Mesothelial cell of epicardium (in vitro differentiated cells): ENCODE measurements at places on chromosomes 3 and 15.

GRCh38 chr3:13023971-13024764, 49.1 kb downstream of the IQSEC1 start:
- DNase-seq, result no peak
- H3K4me3 ChIP-seq, result no peak overlapping the region
- no peak overlapping the region for H3K27ac ChIP-seq
- no peaks in the 10 kb centered on the region for H3K27me3 ChIP-seq

- H3K36me3 ChIP-seq, result no peaks in the 10 kb centered on the region
- peaks cover 73% of the 10 kb centered on the region for H3K27me3 ChIP-seq
- no peak overlapping the region for H3K4me3 ChIP-seq
- no peak for DNase-seq
These were observed 2.9 kb upstream of the CFAP92 start for GRCh38 chr3:128996726-128997125.

GRCh38 chr3:151901644-151902285, 28.3 kb downstream of the SUCNR1 start:
- no peak for DNase-seq
- H3K4me1 ChIP-seq, result peaks cover 41% of the 10 kb centered on the region
- H3K36me3 ChIP-seq, result no peaks in the 10 kb centered on the region
- peaks cover 19% of the 10 kb centered on the region for H3K27me3 ChIP-seq
- no peak overlapping the region for H3K27ac ChIP-seq

DNA sequence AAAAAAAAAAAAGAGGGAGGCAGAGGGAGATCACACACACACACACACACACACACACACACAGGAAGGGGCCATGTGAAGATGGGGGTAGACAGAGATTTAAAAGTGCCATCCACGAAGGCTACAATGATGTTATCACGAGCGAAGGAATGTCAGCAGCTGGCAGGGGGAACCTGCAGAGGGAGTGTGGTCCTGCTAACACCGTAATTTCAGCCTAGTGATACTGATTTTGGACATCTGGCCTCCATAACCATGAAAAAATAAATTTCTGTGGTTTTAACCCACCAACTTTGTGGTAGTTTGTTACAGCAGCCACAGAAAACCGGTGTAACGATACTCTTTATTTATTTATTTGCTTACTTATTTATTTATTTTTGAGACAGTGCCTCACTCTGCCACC, 76.0 kb downstream of the TMCO5A start:
- H3K4me1 ChIP-seq, result peaks cover 11% of the 10 kb centered on the region
- H3K36me3 ChIP-seq, result no peaks in the 10 kb centered on the region
- H3K27ac ChIP-seq, result no peak overlapping the region
- DNase-seq, result no peak
- no peaks in the 10 kb centered on the region for H3K27me3 ChIP-seq
- no peak overlapping the region for H3K4me3 ChIP-seq

DNA sequence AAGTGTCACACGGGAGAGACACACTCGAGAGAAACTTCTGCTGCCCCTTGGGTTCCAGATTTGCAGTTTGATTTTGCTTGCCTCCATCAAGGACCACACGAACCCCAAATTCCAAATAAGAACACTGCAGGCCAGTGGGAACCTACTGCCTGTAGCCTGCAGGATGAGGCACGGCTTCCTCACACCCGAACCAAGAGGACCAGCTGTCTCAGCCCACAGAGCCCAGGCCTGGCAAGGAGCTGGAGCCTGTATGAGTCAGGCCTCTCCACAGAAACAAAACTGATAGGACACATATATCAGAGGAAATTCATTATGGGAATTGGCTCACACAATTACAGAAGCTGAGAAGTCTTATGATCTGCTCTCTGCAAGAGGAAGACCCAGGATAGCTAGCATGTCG, 188.1 kb upstream of the NSMCE3 start:
- peaks cover 6% of the 10 kb centered on the region for H3K4me1 ChIP-seq
- H3K36me3 ChIP-seq, result no peaks in the 10 kb centered on the region
- no peaks in the 10 kb centered on the region for H3K27me3 ChIP-seq
- H3K4me3 ChIP-seq, result no peak overlapping the region
- DNase-seq, result no peak
- no peak overlapping the region for H3K27ac ChIP-seq

DNA sequence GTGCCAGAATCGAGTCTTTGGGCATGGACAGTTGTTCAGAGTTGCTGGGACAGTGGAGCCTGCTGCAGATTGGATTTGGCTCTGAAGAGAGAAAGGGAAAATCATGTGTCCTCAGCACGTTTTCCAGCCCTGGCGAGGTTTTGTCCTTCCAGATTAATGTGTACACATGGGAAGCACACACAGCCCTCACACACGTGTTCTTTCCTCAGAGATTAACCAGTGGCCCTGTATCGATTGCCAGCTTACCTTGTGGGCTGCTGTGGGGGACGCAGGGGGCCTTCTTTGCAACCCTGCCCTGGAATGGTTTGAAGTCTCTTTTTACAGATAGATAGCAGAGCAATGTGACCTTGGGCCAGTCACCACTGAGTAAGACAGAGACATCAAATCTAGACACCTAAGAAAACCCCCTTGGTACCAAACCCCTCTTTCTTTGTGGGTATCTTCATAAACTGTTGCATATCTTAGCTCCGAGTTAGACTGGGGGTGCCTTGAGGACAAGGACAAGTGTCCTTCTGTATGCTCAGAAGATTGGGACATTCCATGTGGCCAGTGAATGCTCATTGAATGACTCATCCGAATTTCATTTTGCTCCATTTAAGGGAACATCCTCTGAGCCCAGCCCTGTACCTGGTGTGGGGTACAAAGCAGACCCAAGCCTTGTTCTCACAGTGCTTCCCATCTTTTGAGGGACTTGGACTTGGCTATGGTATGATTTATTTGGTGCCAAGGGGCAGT, 48.0 kb downstream of the SMAD6 start:
- no peak for DNase-seq
- H3K4me1 ChIP-seq, result peaks cover 73% of the 10 kb centered on the region
- H3K36me3 ChIP-seq, result peaks cover 25% of the 10 kb centered on the region
- no peaks in the 10 kb centered on the region for H3K27me3 ChIP-seq
- H3K27ac ChIP-seq, result peak overlapping the region; percentile 97
- no peak overlapping the region for H3K4me3 ChIP-seq

DNA sequence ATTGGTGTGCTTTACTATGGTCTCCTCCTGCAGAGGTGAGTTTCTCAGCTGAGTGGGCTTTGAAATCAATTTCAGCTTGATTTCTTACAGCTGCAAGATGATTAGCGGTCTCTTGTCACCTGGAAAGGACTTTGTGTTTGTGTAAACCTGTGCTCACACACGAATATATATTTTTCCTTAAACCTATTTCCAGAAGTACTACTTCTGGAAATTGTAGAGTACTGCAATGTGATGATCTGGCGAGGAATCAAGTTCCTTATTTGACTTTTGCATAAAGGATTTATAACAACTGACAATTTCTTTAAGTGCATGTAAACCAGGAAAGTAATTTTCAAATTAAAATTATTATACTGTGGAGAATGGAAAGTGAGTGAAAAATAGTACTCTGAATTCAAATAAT, 2.1 kb downstream of the MCTP2 start:
- H3K4me1 ChIP-seq, result peaks cover 26% of the 10 kb centered on the region
- H3K36me3 ChIP-seq, result no peaks in the 10 kb centered on the region
- H3K27me3 ChIP-seq, result peaks cover 43% of the 10 kb centered on the region
- no peak for DNase-seq
- H3K4me3 ChIP-seq, result no peak overlapping the region

DNA sequence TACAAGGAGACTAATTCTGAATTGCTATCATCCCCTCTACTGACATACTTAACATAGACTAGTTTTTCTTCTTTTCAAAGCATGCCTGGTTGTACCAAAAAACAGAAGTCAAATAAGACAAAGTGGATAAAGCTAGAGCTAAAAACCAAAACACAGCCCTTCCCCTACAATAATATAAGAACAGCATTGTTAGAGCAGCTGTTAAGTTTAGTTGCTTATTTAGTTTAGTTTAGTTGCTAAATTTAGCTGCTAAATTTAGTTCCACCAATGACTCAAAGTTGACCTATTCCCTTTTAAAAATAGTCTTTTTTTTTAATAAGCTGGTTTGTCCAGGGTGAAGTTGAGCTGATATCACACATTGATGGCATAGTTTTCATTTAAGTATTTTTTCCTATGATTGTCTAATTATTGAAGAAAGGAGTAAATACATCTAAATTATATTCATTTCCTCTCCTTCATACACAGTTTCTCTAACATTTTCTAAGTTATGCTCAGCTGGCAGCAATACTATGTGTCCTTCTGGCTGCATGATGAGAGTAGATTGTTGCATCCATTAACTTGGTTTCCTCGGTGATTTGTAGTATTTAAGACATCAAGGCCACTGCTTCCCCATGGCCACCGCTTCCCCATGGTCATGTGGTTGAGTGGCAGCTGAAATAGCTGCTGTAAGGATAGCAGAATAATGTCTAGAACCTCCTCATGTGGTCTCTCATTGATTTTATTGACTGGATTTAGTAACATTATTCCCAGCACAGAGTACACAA, 718.6 kb upstream of the NECTIN3 start:
- no peaks in the 10 kb centered on the region for H3K36me3 ChIP-seq
- H3K4me1 ChIP-seq, result no peaks in the 10 kb centered on the region
- no peaks in the 10 kb centered on the region for H3K27me3 ChIP-seq
- no peak overlapping the region for H3K27ac ChIP-seq
- no peak for DNase-seq

DNA sequence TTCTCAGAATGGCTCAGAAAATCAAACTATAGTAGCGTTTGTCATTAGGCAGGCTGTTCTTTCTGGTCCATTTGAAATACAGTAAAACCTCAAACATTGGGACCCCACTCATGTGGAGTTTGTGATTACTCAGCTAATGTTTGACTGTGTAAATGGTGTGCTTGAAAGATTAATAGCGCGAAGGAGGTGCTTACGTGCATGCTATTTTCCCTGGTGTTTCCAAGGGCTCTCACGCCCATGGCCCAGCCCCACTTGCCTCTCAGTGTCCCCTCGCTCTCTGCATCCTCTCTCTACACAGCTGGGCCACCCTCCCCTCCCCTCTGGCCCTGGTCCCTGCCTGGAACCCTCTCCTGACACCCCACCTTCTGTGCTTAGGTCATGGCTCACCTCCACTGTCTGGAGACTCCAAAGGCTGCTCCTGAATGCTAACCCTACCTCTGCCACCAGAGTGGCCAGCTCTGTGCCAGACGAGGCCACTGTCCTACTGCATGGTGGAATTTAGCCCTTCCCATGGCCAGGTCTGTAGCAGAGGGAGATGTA, 194.2 kb downstream of the PLCL2 start:
- no peak for DNase-seq
- H3K27me3 ChIP-seq, result no peaks in the 10 kb centered on the region
- H3K36me3 ChIP-seq, result peaks cover 2% of the 10 kb centered on the region
- no peak overlapping the region for H3K27ac ChIP-seq

DNA sequence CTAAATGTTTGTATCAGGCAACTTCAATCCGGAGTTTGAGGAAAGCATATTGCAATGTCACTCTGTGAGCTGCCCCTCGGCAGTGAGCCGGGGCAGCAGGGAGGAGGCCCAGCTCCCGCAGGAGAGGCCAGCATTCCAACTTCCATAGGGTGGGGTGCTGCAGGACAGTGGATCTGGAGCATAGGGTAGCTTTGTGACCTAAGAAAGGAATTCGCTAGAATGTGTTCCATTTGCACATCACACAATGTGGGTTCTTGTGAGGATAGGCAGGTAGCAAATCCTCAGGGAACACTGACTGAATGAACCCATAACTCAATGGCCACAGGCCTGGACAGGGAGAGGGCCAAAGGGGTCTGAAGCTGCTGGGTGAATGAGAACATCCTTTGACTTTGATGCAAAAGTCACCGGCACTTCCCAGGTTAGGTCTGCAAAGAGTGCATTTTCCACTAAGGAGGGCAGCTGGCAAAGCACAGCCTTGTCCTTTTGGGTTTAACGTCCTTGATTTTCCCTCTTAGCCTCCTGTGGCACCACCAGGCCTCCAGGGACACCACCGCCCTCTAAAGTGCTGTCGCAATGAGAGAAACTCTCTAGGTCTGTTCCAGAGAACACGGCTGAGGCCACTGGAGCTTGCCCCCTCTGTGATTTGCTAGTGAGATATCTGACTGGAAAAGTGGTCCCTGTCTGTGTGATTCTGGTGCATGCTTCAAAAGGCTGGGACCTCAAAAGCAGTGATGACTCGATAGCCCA, 36.2 kb downstream of the GABRB3 start:
- no peak for DNase-seq
- no peaks in the 10 kb centered on the region for H3K27me3 ChIP-seq
- no peaks in the 10 kb centered on the region for H3K4me1 ChIP-seq

- DNase-seq, result peak; percentile 68
- peak within 1 kb of the TSS; percentile 98 for H3K27ac ChIP-seq
These were observed at the start of gene MYEF2 for GRCh38 chr15:48177766-48178647. Gene MYEF2, minus strand, starts transcription at chr15:48178295. Its CDS starts 58 bp downstream, at chr15:48178237.

GRCh38 chr3:76631251-76631650, 408.6 kb upstream of the ROBO2 start:
- no peaks in the 10 kb centered on the region for H3K36me3 ChIP-seq
- no peak for DNase-seq

DNA sequence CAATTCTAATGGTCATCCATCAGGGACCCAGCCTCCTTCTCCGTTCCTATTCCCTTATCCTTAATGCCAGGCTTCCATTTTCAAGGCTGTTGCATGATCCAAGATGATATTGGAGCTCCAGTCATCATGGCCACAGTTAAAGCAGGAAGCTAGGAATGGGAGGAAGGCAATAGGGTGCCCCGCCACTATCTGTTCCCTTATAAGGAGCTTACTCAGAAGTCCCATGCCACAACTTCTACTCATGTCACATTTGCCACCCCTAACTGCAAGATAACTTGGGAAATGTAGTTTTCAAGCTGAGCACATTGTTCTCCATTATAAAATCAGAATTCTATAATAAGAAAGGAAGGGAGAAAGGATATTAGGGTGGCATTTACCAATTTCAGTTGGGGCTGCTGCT, 38.6 kb upstream of the SPSB4 start:
- DNase-seq, result no peak
- H3K36me3 ChIP-seq, result no peaks in the 10 kb centered on the region
- no peak overlapping the region for H3K4me3 ChIP-seq
- H3K4me1 ChIP-seq, result peaks cover 2% of the 10 kb centered on the region
- peaks cover 3% of the 10 kb centered on the region for H3K27me3 ChIP-seq

DNA sequence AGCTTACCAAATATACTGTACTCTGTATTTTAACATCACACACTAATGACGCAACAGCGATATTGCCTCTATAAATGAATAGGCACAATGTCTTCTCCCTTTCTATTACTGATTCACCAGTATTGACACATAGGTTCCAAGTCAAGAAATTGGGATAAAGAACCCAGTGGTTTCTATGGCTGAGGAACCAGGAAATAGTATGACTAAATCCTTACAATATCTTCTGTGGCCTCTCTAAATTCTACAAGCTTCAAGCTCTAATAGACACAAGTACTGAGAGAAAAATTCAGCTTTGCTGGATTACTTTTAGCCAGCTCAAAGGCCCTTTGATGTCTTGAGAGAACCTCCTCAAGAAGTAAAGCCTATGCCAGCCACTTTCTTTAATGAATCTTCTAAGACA, 162.5 kb downstream of the DPH6 start:
- H3K27me3 ChIP-seq, result no peaks in the 10 kb centered on the region
- no peak overlapping the region for H3K4me3 ChIP-seq
- H3K36me3 ChIP-seq, result peaks cover 4% of the 10 kb centered on the region
- H3K4me1 ChIP-seq, result peaks cover 14% of the 10 kb centered on the region
- H3K27ac ChIP-seq, result peak overlapping the region; percentile 26
